Hematopoietic multipotent progenitor cell treated with erythropoietin and hydrocortisone succinate and interleukin-3 and kit ligand, for 4 days (in vitro differentiated cells): ENCODE measurements at places on chromosomes 7 and 10.

DNA sequence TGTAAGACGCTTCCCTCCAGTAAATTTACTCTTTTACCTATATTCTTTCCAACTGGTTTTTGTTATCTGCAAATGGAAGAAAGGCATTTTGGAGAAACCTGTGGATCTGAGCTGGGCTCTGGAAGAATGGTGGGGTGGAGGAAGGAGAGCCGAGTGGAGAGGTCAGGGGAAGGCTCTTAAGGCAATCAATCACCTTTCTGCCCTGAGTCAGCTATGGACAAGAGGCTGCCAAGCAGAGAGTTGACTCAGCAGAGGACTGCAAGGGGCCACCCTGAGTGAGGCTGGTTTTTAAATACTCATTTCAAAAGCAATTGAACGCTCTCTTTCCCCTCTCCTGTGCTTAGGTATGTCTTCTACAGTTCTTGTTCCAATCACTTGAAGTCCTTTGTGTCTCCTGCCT, 81.8 kb downstream of the SPAG6 start:
- DNase-seq = no peak

DNA sequence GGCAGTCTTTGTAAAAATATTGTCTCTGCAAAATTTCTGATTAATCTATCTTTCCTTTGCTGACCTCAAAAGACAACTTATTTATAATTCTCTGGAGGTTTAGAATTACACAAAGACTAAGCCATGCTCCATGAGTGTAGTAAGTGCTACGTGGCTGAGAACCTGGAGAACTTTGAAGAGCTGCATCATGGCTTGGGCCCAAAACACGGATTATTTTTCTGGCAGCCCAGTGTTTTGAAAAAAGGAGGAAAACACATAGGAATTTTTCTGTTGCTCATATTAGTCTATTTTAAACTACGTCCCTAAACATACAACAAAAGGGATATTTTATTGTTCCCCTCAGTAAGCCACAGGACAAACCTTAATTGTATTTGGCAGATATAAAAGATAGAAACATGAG, 360.7 kb upstream of the MYO3A start:
- no peak for DNase-seq

DNA sequence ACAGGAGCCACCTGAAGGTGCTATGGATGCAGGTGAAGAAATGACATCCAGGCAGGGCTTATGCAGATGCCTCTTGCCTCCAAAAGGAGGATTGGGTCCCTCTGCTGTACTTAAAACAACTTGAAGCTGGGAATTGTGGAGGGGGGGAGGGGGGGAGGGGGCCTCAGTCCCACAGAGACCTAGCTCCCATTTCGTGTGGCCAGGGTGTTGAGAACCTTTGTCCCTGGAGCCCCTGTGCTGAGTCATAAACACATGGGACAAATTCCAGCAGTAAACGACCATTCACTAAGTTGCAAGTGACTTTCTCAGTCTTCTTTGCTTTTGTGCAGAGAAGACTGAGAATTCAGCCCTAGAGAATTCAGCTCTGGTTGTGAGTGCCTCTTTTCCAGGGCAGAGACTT, 96.5 kb upstream of the PODXL start:
- no peak for DNase-seq

- peak; percentile 81 for DNase-seq
These were observed 12.5 kb downstream of the SFRP5 start for GRCh38 chr10:97759158-97759887.

GRCh38 chr7:40880581-40880980, 745.8 kb downstream of the SUGCT start:
- DNase-seq = no peak

GRCh38 chr7:92650391-92650790, 60.2 kb upstream of the FAM133B start:
- no peak for DNase-seq

DNA sequence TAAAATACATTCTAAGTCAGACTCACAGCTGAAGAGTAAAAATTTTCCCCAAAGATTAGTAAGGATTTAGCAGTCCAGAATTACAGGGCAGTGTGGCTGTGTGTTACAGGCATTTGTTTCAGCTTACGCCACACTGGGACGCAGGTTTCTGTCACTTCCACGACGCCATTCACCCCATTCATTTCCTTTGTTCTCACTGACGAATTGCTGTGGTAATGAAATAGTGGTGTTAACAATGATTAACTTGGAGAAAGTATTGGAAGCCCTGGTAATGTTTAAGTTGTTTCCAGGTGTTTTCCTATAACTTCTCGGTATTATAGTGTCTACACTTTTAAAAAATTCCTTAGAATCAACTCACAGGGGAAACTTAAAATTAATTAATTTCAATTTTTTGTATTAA, 370.9 kb downstream of the SH2D4B start:
- no peak for DNase-seq

DNA sequence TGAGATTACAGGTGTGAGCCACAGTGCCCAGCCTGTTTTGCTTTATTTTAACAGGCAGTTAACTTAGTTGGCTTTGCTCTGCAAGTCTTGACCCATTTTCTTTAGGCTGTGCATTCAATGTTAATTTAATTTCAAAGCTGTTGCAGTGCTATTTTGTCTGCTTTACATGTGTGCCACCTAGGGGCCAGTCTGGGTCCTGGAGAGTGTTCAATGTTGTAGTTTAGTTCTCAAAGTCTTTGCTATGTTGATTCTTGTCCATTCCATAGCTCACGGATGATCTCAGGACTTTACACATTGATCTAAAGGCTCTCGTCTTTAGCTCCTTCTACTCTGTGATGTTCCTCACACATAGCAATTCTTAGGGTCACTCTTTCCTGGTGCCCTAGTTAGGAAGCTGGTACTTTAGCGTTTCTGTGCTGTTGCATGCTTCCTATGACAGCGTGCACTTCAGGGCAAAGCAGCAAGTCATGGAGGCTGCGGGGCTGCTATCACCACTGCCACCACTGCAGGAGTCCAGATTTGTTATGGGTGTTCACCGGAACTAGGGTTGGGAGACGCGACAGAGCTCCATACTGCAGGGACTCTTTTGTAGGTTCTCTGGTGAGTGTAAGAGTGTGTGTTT, 16.4 kb upstream of the ABCA13 start:
- DNase-seq = peak; percentile 53

DNA sequence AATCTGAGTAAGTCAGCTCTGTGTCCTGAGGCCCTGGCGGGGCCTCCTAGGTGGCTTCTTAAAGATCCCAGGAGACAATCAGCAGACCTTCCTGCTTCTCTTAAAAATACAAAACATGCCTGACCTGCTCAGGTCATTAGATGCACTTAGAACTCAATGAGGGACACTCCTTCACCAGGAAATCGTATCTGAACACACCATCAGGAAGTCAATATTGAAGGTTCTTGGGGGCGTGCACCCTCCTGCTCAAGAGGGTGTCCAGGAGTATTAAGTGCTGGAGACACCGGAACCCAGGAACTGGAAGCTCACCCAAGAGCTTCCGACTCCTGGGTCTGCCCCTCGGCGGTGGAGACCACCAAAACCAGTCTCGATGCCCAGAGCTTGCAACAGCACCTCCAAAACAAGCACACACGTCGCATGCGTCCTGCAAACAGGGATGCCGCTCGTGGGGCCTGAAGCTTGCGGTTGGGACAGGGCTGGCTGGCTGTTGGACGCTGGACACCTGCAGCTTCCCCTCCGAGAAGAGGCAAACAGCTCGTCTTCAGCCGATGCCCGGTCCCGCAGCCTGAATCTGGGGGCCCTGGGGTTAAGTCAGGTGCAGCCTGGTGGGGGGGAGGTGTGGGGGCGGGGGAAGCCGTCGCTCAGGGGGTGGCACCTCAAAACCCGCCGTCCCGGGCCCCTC, 803 bp downstream of the RAPGEF5 start:
- DNase-seq = peak; percentile 35

GRCh38 chr10:32411797-32412498, 34.0 kb upstream of the CCDC7 start:
- no peak for DNase-seq

GRCh38 chr10:94370501-94370900, 7.8 kb upstream of the NOC3L start:
- no peak for DNase-seq

- peak; percentile 40 for DNase-seq
These were observed 42.5 kb upstream of the AHR start for GRCh38 chr7:17255926-17256325.

GRCh38 chr7:43509906-43510305, 73.0 kb upstream of the STK17A start:
- no peak for DNase-seq

GRCh38 chr10:110151467-110151866, 55.9 kb upstream of the MXI1 start:
- no peak for DNase-seq

DNA sequence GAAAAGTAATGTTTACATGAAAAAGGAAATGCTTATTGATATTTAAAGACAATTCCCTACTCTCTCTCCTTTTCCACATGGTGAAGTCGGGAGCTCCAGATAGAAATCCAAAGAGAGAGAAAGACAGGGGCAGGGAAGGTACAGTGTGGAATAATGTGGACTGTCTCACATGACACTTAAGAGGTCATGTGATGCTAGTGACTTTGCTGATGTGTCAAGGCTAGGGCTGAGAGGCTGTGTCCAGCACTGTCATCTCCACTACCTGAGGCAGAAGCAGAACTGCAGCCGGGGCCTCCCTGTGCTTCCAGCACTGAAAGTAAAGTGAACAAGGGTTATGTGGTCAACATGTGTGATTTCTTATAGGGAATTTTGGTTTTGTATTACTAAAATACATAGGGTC, 26.0 kb downstream of the NRG3 start:
- no peak for DNase-seq

DNA sequence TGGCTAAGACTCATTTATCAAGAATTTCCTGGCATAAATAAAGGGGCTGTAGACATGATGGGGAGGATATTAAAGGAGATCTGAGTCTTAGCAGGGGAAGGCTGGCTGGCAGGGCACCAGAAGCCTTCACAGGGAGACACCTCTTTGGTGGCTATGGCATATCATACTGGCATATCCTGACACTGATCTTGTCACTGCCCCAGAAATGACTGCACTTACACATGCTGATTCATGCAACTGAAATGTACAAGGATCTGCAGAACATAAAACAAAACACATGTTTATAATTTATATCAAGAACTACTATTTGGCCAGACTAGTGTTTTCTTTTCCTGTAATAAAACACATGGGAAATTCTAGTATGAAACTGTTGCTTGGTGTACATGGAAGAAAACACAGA, 5.5 kb upstream of the LIPN start:
- DNase-seq = peak; percentile 40

- DNase-seq = peak; percentile 31
These were observed 27.7 kb upstream of the SLC25A13 start for GRCh38 chr7:96349572-96349971.

GRCh38 chr7:21071561-21072501, 285.1 kb upstream of the SP8 start:
- DNase-seq = no peak

- no peak for DNase-seq
These were observed 44.1 kb downstream of the CHST3 start for GRCh38 chr10:72008096-72008981.

- DNase-seq = no peak
These were observed 88.2 kb upstream of the CCDC71L start for GRCh38 chr7:106749165-106749564.

DNA sequence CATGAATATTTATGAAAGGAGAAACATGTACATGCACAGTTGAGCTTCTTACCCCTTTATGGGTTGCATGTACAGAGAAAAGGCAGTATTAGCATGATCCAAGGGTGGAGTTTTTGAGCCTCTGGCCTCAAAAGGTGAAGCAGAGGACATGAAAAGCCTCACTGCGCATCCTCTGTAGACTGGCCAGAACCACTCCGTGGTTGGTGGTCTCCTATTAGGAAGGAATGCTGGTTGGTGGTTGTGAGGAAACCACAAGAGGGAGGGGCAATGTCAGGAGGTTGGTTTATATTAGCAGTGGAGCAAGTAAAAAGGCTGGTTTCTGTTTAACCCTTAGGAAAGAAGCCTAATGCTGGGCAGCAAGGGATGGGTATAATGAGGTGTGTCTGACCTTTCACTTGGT, 37.5 kb downstream of the AHCYL2 start:
- peak; percentile 50 for DNase-seq

- no peak for DNase-seq
These were observed 69.3 kb upstream of the DNAJB6 start for GRCh38 chr7:157267516-157267915.

GRCh38 chr7:66627151-66627681, 1.5 kb upstream of the KCTD7 start:
- DNase-seq = peak; percentile 44
